ENCODE measurements at places on chromosomes 7 and 10.

DNA sequence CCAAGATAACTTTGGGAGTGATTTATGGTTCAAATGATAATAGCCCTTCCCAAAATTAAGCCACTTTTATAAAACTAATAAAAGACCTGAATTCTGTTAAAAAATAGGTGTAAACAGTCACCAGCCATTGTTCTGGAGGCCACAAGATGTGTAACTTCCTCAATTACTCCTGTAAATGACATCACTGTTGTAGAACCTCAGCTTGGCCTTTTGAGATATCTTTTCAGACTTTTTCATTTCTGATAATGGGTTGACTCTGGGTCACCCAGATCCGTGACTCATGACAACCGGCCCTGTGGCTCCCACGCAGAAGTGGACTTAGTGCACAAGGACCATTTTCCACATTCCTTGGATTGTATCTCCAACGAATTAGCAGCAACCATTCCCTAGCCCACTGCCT lies 106.6 kb downstream of the DKK1 start:
- no peak for DNase-seq

GRCh38 chr7:135994466-135995205 lies 17.5 kb upstream of the MTPN start:
- DNase-seq, result no peak

DNA sequence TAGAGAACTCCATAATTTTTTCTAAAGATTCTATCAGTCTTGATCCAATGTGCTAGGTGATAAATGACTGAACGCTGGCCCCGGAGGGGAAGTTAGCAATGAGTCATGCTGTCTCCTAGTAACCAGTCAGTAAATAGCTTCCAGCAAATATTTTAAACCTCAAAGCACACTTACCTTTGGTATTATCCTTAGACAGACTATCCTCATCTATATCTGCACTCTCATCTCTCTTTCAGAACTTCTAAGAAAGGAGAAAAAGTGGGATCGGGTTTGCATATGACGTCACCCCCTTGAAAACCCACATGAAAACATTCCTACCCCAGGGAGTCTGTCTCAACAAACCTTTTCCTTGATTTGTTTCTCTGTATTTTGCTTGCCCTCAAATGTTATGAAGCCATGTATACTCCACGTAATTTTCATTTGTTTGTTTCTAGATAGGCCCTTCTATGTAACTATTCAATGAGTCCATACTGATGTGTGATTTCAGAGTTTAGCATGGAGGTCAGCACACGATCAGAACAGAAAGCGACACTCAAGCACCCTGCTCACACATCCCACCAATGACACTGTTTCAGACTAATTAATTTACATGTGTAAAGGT lies 174.9 kb upstream of the NRP1 start:
- peak; percentile 34 for DNase-seq

GRCh38 chr10:91313796-91314485 lies 93.5 kb downstream of the PCGF5 start:
- DNase-seq, result no peak

DNA sequence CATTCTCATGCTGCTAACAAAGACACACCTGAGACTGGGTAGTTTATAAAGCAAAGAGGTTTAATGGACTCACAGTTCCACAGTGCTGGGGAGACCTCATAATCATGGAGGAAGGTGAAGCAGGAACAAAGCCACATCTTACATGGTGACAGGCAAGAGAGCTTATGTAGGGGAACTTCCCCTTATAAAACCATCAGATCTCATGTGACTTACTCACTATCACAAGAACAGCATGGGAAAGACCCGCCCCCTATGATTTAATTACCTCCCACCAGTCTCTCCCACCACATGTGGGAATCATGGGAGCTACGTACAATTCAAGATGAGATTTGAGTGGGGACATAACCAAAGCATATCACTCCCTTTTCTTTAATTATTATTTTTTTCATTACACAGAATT lies 16.6 kb downstream of the COL28A1 start:
- DNase-seq, result no peak

DNA sequence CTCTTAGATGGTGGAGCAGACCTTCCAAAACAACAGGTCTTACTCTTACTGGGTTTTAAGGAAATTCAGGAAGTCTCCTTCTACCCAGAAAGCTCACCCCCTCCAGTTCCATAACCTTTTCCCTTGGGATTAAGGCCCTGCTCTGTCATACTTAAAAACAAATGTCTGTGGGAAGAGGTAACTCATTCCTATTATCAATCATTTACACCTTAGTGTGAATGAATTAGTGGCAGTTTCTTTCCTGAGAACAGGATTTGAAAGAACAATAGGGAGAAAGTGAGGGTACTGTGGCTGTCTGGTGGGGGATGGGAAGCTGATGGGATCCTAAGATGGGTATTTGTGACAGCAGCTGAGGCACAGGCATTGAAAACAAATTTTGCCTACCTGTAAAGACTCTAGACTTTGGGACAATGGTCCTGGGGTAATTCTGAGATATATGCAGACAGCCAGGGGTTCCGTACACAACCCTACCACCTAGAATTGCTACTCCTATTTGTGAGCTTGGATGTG lies 22.2 kb upstream of the PDLIM1 start:
- DNase-seq, result no peak

GRCh38 chr7:82164813-82165212 lies 278.8 kb downstream of the CACNA2D1 start:
- no peak for DNase-seq

GRCh38 chr7:2237109-2237602 lies 4.4 kb upstream of the MAD1L1 start:
- DNase-seq, result no peak

GRCh38 chr10:125133696-125134482 lies 26.5 kb downstream of the CTBP2 start:
- no peak for DNase-seq

GRCh38 chr7:132572526-132572925 lies 3.7 kb downstream of the PLXNA4 start:
- no peak for DNase-seq
